ENCODE measurements at places on chromosomes 3 and 15.

DNA sequence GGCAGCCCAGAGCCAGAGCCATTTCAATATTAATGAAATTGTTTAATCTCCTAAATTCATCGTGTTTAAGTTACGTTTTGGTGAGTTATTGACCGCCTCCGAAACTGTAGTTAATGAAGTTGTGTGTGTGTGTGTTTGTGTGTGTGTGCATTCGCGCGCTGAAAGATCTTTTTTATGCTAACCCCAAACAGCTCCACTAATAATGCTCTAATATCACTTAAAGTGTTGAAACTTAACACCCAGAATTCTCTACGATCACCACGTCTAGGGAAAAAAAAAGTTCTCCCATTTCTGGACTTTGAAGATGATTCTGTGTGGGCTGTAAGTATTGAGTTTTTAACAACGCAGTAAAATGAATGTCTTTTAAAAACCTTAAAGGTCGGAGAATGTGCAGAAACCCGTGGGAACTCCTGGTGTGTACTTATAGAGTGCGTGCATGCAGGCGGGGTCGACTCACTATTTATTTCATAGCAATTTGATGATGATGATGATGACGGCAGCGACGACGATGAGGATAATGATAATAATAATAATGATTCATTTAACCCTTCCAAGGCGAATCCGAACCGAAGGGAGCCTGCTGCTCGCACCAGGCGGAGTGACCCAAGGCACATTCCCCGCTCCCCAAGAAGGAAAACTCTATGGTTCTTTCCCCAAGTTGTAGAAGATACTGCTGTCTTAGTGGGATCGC is 1.4 kb upstream of the FOXB1 start:
- DNase-seq = no peak

DNA sequence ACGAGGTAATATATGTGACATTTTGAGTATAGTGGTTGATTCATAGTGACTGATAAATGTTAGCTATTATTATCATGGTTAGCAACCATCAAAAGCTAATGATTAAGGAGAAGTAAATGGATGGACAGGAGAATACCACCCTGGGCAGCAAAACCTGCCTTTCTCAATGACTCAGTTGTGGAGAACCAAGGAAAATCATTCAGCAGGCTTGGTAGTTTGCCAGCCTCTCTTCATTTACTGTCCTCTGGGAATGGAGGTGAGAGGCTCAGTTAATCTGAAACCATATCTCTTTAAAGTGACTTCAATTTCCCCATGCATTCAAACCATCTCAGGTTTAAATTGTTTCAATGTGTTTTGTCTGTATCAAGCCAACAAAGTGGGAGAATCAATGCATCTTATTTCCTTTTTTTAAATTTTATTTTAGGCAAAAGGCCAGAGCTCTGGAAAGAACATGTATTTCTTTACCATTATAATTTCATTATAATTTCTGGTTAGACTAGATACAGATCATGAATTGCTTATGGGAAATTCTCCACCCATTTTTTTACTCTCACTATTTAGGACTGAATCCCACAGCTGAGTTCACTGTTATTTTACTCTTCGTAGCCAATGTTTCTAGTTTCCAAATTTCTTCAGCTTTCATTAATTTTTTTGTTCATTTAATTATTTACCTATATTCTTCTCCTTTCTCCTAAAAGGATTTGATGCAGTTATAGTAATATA is 2.7 kb downstream of the TM4SF18 start:
- DNase-seq = no peak

- DNase-seq = peak; percentile 99
Observed at GRCh38 chr3:61664105-61664482, 102.7 kb downstream of the PTPRG start.

- DNase-seq = no peak
Observed at GRCh38 chr3:67361323-67361722, 293.1 kb downstream of the SUCLG2 start.

- DNase-seq = no peak
Observed at GRCh38 chr3:58411036-58411435, 22.6 kb downstream of the PDHB start.

GRCh38 chr3:101011136-101011535 is 17.9 kb upstream of the ABI3BP start:
- DNase-seq = peak; percentile 68

GRCh38 chr15:86691091-86691663 is 611.5 kb downstream of the AGBL1 start:
- DNase-seq = no peak

GRCh38 chr3:13878281-13879101 is 1.4 kb downstream of the WNT7A start:
- DNase-seq = no peak

- no peak for DNase-seq
Observed at GRCh38 chr15:82856397-82857170, 47.2 kb downstream of the WHAMM start.

GRCh38 chr15:69013726-69014406 is 629 bp upstream of the NOX5 start:
- DNase-seq = no peak

DNA sequence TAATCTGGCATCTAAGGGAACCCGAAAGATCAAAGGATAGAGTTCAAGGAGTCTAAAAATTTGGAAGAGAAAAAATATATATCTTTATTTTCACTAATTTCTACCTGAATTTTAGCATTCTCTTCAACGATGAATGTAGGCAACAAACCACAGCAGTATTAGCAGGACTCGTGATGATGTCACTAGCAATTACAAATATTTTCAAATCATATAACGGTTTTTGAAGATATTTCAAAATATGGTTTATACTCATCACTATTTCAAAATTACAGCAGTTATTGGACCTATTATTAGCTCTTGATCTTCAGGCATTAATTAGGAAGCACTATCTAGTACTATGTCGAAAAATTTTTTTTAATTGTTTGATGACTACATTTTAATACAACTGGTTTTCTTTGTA is 27.0 kb upstream of the ANKDD1A start:
- no peak for DNase-seq

GRCh38 chr3:127779747-127780146 is 42.6 kb downstream of the MGLL start:
- peak; percentile 24 for DNase-seq

DNA sequence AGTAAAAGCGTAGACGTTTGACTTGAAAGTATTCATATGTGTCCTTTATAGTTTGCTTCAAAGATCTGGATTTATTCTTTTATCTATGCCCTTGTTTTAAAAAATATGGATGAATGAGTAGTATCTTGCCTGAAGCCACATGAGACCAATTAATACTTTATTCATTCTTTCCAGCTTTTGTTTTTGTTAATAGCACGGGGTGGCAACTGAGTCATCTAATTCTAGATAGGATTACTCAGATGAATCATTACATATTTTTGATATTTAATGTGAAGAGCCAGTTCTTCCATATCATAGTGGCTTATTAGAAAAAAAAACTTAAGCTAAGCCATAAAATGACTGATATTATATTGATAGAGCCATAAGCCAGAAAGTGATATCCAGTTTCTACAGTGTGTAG is 121.9 kb downstream of the BBX start:
- peak; percentile 68 for DNase-seq

- no peak for DNase-seq
Observed at GRCh38 chr3:78889348-78889747, 878.5 kb downstream of the ROBO1 start.

DNA sequence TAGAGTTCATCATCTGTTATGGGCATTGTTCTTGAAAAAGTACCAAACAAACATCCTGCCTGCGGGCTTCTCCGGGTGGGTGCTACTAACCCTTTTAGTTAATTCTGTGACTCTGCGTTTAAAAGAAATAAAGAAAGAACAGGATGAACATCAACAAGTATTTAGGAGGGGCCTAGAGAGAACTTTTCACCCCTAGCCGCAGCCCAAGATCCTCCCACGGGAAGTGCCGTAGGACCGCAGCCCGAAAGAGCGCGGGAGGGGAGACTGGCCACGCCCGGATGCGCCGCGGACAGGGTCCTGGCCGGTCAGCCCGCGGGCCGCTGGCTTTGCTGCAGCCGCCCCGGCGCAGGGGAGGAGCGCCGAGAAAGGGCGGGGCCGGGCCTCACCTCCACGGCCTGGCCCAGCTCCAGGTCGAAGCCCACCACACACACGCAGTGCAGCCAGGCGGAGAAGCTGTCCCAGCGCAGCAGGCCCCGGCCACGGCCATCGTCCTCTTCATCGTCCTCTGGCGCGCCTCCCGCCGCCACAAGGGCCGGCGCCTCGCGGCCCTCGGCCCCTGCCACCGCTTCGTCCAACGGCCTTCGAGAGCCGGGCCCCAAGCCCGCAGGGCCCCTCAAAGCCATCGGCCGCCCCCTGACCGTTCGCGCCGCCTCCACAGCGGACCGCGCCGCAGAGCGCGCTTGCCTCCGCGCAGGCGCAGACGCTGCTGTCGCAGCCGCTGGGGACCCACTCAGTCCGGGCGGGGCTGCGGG is at the start of gene DENND6A:
Gene DENND6A (minus strand): TSS at position 682 of the 752 bp plus-strand sequence. CDS start 59 bp downstream, at position 623.
- peak; percentile 93 for DNase-seq

DNA sequence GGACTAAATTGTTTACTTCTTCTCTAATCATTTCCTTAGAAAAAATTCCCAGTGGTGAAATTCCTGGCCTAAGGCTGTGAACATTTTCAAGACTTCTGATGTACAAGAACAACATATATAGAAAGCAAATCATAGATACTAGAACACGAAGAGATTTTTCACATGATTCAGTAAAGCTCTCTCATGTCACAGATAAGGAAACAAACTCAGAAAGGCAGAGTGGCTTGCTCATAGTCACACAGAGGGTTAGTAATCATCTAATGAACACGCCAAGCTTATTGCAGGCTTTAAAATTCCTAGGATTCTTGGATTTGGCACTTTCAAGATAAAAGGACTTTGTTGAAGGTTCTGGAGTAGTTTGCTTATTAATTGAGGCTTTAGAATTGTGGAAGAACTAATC is 26.2 kb downstream of the CRTAP start:
- peak; percentile 44 for DNase-seq

DNA sequence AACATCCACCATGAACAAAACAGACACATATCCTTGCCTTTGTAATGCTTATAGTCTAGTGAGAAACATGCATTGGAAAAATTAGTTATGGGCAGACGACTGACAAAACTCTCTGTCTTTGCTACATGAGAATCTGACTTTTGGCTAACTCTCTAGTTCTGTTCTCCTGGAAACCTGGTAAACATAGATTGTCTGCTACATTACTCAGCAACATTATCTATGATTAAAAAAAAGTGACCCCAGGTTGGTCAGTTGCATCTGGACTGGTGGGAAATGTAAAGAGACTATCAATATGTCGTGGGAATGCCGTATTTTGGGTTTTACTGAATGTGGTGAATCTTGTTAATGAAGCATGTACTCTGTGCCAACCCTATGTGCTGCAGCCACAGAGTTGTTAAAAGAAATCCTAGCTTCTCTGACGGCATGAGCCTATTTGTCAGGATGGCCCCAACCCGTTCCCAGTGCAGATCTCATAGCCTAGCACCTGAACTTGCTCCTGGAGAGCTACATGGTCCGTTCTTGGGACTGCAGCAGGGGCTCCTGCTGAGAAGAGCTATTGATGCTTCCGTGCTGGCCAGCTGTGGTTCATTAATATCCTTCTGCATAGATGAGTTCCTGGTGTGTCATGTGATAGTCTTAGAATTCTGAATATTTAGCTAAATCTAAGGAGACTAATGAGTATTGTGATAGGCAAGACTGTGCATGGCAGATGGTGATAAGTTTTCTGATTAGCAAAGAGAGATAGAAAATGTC is 311.7 kb upstream of the ZNF717 start:
- peak; percentile 27 for DNase-seq

- no peak for DNase-seq
Observed at GRCh38 chr3:139893267-139893962, 41.6 kb upstream of the CLSTN2 start.

DNA sequence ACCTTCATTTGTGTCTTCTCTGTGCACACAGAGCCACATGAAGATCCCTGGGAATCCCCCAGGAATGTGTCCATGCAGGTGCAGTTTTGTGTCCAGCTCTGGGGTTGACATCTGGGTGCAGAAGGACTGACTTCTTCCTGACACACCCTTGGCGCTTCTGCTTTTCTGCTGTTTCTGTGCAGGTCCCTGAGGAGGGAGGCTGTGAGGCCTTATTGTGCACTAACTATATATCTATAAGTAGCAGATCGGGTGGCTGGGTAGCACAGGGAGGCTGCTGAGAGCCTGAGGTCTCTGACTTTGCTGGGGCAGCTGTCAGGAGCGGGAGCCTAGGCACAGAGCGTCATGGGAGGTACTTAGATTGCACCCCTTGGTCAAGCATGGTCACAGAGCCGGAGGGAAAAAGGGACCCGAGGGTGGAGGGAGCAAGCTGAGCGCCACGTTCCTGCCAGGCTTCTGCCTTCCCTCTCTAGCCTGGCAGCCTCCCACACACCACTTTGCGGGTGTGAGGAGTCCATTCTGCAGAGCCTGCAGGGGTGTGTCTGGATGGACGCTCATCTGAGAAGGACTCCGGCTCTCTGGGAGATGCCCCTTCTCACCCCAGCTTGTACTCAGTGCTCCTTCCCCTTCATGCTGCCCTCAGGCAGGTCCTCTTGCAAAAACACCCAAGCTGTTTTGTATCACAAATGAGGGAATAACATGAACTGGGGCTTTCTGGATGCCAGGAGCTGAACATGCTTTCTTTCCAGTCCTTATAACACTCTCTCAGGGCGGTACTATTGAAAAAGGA is 23.9 kb downstream of the CCDC33 start:
- no peak for DNase-seq

DNA sequence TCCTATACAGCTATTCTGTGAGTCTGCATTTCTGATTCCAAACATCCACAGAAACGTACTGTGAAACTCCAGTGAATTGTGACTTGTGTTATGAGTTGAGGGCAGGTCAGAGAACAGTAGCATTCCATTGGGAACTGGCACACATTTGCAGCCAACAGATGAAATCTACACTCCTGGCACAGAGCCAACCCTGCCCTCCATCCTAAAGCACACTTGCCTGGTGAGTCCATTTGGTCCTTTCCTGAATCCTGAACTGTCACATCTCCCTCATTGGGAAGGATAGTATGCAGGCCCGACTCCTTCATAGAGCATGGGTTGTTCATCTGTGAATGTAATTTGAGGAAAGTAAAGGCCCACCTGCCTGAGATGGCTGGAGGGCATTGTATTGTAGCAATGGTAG is 314.3 kb upstream of the RASGRP1 start:
- DNase-seq = no peak

DNA sequence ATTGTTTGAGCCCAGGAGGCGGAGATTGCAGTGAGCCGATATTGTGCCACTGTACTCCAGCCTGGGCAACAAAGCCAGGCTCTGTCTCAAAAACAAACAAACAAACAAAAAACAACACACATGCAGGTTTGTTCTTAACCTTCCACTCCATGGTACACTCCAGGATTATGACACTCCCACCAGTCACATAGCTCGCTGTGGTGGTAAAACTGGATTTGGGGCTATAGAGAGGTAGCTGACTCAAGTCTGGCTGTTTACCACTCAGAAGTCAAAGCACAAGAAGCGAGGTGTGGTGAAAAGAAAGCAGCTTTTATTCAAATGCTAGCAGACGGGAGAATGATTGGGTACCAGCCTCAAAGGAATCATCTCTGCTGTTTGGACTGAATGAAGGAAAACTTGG is 49.0 kb upstream of the SIAH2 start:
- no peak for DNase-seq

GRCh38 chr3:184611607-184612281 is 50.2 kb downstream of the EPHB3 start:
- no peak for DNase-seq

GRCh38 chr3:62815981-62816380 is 59.2 kb downstream of the CADPS start:
- peak; percentile 77 for DNase-seq

GRCh38 chr15:31330836-31331235 is 4.2 kb downstream of the KLF13 start:
- DNase-seq = no peak

Measured in fibroblast of skin of back (primary cell).